M059J (cell line): ENCODE measurements at places on chromosomes 12 and 14. TPM values are rescaled to one million over a fixed set of nuclear protein-coding genes. Genes with fewer than 3 reads are reported as not detected.

GPR84 gene
- total RNA-seq = not detected in 2 replicates

RTL1 gene
- 0.02 TPM in 1 of 2 replicates, not detected in the other for total RNA-seq

TMEM132D gene
- 0.05 TPM in 1 of 2 replicates, not detected in the other for total RNA-seq

DDX11 gene
- 17.2 and 21.2 TPM in 2 replicates for total RNA-seq

LALBA gene
- not detected in 2 replicates for total RNA-seq

SLC2A14 gene
- not detected in 2 replicates for total RNA-seq

CCDC177 gene
- total RNA-seq = not detected in 2 replicates

DERA gene
- 67.0 and 111 TPM in 2 replicates for total RNA-seq

CLEC6A gene
- total RNA-seq = not detected in 2 replicates

FGF23 gene
- total RNA-seq = not detected in 2 replicates

TMEM52B gene
- total RNA-seq = 0.37 and 1.2 TPM in 2 replicates

FOXM1 gene
- 45.5 and 67.5 TPM in 2 replicates for total RNA-seq

CEP170B gene
- 3.8 and 9.1 TPM in 2 replicates for total RNA-seq

TPI1 gene
- total RNA-seq = 1,942 and 2,129 TPM in 2 replicates

TRIM9 gene
- 1.3 and 2.0 TPM in 2 replicates for total RNA-seq

TAS2R31 gene
- total RNA-seq = 0.12 and 0.27 TPM in 2 replicates

SERPINA1 gene
- total RNA-seq = 5.6 and 8.3 TPM in 2 replicates

SDR9C7 gene
- total RNA-seq = not detected in 2 replicates

VRTN gene
- not detected in 2 replicates for total RNA-seq

PRR4 gene
- not detected in 2 replicates for total RNA-seq

RBP5 gene
- not detected in 2 replicates for total RNA-seq

ZFHX2 gene
- total RNA-seq = 0.05 TPM in 1 of 2 replicates, not detected in the other

NOC4L gene
- 10.8 and 18.6 TPM in 2 replicates for total RNA-seq

LMO3 gene
- total RNA-seq = not detected in 2 replicates

GALNT4 gene
- total RNA-seq = 4.1 and 4.3 TPM in 2 replicates

ANP32D gene
- total RNA-seq = not detected in 2 replicates

FAM181A gene
- total RNA-seq = not detected in 2 replicates

TAS2R20 gene
- total RNA-seq = 0.07 TPM in 1 of 2 replicates, not detected in the other

KRT8 gene
- total RNA-seq = 38.8 and 54.8 TPM in 2 replicates

PTPRR gene
- total RNA-seq = 6.9 and 14.4 TPM in 2 replicates

EML1 gene
- total RNA-seq = 32.0 and 32.6 TPM in 2 replicates
